Psoas muscle (tissue), 8 donors: ENCODE measurements at places on chromosomes 11 and 22.

GRCh38 chr11:43925932-43926505 lies 16.4 kb upstream of the C11orf96 start:
- H3K4me1 ChIP-seq: peaks cover 22% of the 10 kb centered on the region
- H3K27ac ChIP-seq: no peak overlapping the region
- DNase-seq: no peak
- no peaks in the 10 kb centered on the region for H3K36me3 ChIP-seq
- H3K27me3 ChIP-seq: no peaks in the 10 kb centered on the region
- no peak overlapping the region for H3K4me3 ChIP-seq

DNA sequence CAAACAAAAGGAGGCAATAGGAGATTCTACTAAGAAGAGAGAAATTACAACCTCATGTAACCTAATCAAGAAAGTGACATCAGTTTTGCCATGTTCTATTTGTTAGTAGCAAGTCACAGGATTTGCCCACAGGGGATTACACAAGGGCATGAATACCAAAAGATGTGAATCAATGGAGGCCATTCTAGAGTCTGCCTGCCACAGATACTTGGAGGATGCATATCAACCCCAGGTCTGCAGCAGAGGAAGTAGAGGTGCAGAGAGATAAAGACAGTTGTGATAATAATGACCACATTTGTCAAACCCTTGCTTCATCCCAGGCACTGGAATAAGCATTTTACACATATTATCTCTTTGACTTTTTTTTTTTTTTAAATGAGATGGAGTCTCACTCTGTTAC lies 2.4 kb upstream of the ASCC2 start:
- no peaks in the 10 kb centered on the region for H3K27me3 ChIP-seq
- no peak overlapping the region for H3K27ac ChIP-seq
- no peak for DNase-seq
- peaks cover 16% of the 10 kb centered on the region for H3K4me1 ChIP-seq

DNA sequence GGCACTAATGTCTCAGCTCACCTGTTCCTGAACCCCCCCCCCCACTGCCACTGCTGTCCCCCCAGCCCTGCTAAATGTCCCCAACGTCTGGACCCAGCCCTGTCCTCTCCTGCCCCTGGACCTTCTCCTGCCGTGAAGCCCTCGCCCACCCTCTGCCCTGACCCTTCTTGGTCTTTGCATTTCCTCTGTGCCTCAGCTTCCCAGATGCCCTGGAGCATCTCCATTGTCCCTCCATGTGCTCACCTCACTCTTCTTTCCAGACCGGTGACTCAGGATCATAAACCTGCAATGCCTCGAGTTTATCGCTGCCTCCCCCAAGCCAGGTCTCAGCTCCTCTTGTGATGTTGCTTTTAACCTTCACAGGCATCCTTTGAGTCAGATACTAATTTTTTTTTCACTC lies 416.4 kb downstream of the BRD1 start:
- H3K27me3 ChIP-seq: peaks cover 4% of the 10 kb centered on the region
- no peak overlapping the region for H3K4me3 ChIP-seq
- no peaks in the 10 kb centered on the region for H3K36me3 ChIP-seq
- no peak for DNase-seq
- no peaks in the 10 kb centered on the region for H3K4me1 ChIP-seq
- no peak overlapping the region for H3K27ac ChIP-seq

GRCh38 chr11:92739041-92739440 lies 230.4 kb upstream of the MTNR1B start:
- no peak overlapping the region for H3K27ac ChIP-seq
- no peak for DNase-seq
- no peaks in the 10 kb centered on the region for H3K36me3 ChIP-seq
- peaks cover 3% of the 10 kb centered on the region for H3K27me3 ChIP-seq

DNA sequence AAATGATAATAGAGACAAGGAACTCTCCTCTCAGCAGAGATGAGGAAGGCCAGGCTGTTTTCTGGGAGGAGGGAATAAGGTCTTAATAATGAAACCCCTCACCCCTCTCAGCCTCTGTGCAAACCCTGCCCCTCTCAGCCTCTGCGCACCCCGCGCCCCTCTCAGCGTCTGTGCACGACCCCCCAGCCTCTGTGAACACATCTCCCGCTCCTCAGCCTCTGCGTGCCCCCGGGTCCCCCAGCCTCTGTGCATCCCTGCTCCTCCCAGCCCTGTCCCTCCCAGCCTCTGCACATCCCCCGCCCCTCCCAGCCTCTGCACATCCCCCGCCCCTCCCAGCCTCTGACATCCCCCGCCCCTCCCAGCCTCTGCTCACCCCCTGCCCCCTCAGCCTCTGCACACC lies 837.8 kb downstream of the TBC1D22A start:
- H3K27me3 ChIP-seq: peaks cover 2% of the 10 kb centered on the region
- H3K27ac ChIP-seq: no peak overlapping the region
- H3K4me1 ChIP-seq: no peaks in the 10 kb centered on the region
- H3K36me3 ChIP-seq: no peaks in the 10 kb centered on the region
- no peak overlapping the region for H3K4me3 ChIP-seq

DNA sequence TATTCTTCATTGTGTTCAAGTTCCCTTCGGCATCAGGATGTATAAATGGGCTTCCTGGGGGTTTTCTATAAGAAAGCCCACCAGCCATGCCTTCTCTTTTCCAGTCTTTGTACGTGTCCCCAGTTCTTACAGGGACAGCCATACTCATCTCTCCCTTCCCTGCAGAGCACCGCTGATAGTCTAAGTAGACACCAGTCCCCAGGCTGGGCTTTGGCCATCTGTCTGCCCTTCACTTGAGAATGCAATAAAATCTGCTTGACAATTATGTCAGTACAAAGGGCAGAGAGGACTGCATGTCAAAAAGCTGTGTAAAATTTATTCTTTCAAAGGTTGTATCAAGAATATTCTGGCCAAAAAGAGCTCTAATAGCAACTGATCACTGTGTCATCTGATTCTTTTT lies 27.3 kb downstream of the NTM start:
- no peaks in the 10 kb centered on the region for H3K4me1 ChIP-seq
- H3K36me3 ChIP-seq: no peaks in the 10 kb centered on the region
- H3K27me3 ChIP-seq: no peaks in the 10 kb centered on the region
- DNase-seq: no peak

DNA sequence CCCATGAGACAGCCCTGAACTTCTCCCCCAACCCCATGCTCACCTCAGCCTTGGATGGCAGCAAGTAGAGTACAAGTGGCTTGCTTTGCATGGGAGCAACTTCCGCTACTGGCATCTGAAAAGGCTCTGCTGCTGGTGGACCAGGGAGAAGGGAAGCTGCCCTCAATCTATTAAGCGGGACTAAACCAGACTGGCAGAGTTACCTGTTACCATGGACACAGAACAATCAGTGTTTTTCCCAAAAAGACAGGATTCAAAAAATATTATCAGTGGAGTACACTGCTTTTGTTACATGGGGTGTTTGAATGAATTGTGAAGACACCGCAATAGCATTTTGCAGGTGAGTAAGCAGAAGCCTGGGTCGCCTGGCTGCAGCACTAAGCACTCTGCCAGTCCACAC lies 631.4 kb upstream of the B3GAT1 start:
- H3K4me3 ChIP-seq: no peak overlapping the region
- H3K4me1 ChIP-seq: no peaks in the 10 kb centered on the region
- DNase-seq: no peak
- no peaks in the 10 kb centered on the region for H3K36me3 ChIP-seq
- H3K27ac ChIP-seq: no peak overlapping the region

GRCh38 chr11:48025293-48025983 lies 45.1 kb downstream of the PTPRJ start:
- H3K36me3 ChIP-seq: no peaks in the 10 kb centered on the region
- peak; percentile 19 for DNase-seq
- H3K4me3 ChIP-seq: no peak overlapping the region
- H3K27ac ChIP-seq: peak overlapping the region; percentile 68

DNA sequence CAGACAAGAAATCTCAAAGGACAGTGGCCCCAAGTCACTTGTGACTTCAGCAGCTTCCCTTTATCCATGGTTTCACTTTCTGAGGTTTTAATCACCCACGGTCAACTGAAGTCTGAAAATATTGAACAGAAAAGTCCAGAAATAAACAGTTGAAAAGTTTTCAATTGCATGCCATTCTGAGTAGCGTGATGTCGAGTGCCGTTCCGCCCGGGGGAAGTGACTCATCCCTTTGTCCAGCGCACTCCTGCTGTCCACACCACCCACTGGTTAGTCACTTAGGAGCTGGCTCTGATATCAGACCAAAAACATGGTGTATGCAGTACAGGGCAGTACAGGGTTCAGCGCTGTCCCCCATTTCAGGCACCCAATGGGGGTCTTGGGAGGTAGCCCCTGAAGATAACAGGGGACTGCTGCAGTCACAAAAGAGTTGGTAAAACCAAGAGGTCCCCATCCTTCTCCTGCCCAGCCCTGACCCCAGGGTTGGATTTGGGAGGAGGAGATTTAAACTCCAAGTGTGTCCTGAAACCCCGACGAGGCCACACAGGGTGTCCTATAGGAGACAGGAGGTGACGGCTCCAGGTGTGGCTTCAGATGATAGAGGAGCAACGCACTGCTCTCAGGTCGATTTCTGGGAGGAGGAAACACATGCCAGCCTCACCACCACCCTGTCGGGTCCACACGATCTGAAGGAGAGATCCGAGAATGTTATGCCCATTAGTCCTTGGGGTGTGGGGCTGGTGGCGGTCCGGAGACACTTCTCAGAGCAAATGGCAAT lies 390.1 kb downstream of the CTTN start:
- H3K36me3 ChIP-seq: no peaks in the 10 kb centered on the region
- H3K27me3 ChIP-seq: no peaks in the 10 kb centered on the region
- no peaks in the 10 kb centered on the region for H3K4me1 ChIP-seq
- no peak for DNase-seq

GRCh38 chr11:47400768-47401279 lies 7.6 kb upstream of the SLC39A13 start:
- DNase-seq: peak; percentile 15
- no peaks in the 10 kb centered on the region for H3K27me3 ChIP-seq
- H3K4me1 ChIP-seq: peaks cover 9% of the 10 kb centered on the region

DNA sequence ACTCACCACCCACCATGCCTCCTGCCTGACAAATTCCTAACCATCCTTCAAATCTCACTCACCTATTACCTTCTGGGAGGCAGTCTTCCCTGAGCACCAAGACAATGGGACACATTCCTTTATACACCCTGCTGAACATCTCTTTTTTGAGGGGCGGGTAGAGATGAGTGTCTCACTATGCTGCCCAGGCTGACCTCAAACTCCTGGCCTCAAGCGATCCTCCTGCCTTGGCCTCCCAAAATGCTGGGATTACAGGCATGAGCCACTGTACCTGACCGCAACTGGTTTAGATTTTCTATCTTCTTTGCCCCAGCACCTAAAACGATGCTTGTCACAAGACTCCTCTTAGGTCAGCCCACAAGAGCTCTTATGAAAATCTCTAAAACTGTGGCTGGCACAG lies 7.1 kb downstream of the TIMM10 start:
- DNase-seq: no peak
- no peaks in the 10 kb centered on the region for H3K4me1 ChIP-seq
- H3K27me3 ChIP-seq: no peaks in the 10 kb centered on the region
- H3K4me3 ChIP-seq: no peak overlapping the region
- peaks cover 17% of the 10 kb centered on the region for H3K36me3 ChIP-seq
- H3K27ac ChIP-seq: no peak overlapping the region

GRCh38 chr11:35009191-35009943 lies 92.9 kb downstream of the PDHX start:
- H3K4me3 ChIP-seq: no peak overlapping the region
- H3K36me3 ChIP-seq: no peaks in the 10 kb centered on the region
- H3K4me1 ChIP-seq: peaks cover 22% of the 10 kb centered on the region
- no peaks in the 10 kb centered on the region for H3K27me3 ChIP-seq
- DNase-seq: no peak

DNA sequence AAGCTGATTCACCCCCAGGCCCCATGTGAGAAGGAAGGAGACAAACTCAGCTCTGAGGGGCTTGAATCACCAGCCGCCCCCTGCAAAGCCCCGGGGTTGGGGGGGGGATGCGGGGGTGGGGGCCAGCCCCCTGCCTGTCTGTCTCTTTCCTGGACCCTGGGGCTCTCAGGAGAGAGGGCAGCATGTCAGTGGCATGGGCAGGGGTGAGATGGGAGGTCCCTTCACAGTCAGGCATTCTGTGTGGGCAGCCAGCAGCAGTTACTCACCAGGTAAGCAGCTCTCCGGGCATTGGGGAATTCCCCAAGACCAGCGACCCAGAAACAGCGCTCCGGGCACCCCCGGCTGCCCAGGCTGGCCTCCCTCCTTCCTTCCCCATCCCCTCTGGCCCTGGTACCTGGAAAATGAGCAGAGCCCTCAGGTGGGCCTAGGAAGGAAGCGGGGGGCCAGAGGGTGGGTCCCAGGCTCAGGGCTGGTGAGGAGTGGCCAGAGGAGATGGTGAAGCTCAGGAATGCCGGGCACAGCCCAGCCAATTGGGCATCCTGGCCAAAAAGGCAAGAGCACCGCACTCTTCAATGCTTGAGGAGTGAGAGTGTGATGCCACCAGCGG lies 4.2 kb upstream of the LIF start:
- H3K27me3 ChIP-seq: peaks cover 44% of the 10 kb centered on the region
- H3K4me1 ChIP-seq: peaks cover 4% of the 10 kb centered on the region
- H3K4me3 ChIP-seq: no peak overlapping the region
- DNase-seq: no peak
- no peak overlapping the region for H3K27ac ChIP-seq
- no peaks in the 10 kb centered on the region for H3K36me3 ChIP-seq
